8988T (cell line): ENCODE measurements at places on chromosomes 2 and 18.

- no peak for DNase-seq
These were observed 15.5 kb upstream of the SIX2 start for GRCh38 chr2:45024600-45025291.

GRCh38 chr2:192534072-192534471 lies 339.3 kb upstream of the TMEFF2 start:
- DNase-seq = no peak

- DNase-seq = no peak
These were observed 221.0 kb downstream of the SLC8A1 start for GRCh38 chr2:40230707-40231432.

DNA sequence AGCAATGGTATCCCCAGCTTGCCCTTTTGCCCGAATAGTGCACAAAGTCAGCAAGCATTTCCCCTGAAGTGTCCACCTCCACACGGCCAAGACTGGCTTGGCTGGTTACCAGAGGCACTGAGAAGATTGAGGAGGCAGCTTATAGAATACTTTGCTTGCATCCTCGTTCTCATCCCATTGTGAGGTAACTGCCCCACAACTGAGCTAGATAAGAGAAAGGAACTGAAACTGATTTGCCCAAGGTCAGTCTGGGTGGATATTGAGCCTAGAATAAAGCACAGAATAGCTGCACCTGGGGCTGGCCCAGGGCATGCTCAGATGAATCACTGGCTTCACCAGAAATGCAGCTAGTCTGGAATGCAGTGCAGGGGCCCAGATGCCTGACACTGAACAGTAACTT lies 32.7 kb upstream of the MAP4K3 start:
- DNase-seq = no peak

GRCh38 chr2:134712299-134712698 lies 6.5 kb downstream of the TMEM163 start:
- no peak for DNase-seq

DNA sequence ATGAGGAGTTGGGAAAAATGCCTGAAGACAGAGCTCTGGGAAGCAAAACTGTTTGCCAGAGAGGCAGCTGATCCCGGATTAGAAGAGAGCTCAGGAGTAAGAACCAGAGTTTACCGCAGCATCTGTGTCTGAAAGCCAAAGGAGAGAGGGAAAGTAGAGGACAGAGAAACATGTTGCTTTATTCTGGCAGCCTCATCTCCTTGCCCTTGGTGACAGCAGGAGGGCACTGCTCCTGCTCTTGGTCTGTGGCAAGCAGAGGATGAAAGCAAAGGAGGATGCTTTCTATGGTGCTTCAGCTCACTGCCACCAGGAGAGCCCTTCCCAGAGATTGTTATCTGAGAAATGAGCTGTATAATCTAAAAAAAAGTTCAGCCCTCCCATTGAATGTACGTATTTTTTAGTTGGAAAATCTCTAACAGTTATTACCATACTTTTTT lies 7.7 kb downstream of the SLC1A4 start:
- no peak for DNase-seq
